ENCODE measurements at places on chromosomes 7 and 10.
A peak's percentile ranks its signal among the peaks of the same experiment; 100 is the strongest.

DNA sequence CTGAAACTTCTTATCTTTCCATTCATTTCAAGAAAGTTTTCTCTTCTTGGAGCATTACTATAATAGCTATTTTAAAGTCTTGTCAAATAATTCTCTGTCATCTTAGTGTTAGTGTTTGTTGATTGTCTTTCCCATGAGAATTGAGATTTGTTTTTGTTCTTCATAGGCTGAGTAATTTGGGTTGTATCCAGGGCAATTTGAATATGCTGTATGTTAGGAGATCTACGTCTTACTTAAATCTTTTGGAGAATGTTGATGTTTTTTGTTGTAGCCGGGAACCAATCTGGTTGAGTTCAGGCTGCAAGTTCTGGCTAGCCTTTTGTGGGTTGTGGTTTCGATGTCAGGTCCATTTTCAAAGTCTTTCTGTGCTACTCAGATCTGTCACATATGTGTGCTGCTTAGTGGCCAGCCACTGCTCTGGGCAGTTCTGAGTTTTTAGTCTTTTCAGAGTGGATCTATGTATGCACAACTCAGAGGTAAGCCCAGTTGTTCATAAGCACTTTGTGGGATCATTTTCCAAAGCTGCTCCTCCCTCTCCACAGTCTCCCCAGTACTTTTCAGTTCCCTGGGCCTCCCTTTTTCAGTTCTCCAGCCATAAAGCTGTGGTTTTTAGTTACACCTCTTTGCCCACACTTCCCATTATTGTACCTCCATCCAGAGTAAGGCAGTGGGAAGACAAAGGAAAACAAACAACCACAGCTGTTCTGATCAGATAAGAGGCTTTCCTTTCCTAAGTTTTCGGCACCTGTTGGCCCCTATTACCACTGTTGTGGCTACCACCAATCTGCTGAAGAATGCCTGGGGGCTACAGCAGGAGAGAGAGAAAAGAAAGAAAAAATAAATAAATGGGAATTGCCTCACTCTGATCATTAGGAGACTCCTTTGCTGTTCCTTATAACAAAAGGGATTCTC is 4.7 kb upstream of the CCNJ start:
- DNase-seq: no peak

GRCh38 chr10:100436255-100436654 is 26.6 kb upstream of the WNT8B start:
- no peak for DNase-seq

DNA sequence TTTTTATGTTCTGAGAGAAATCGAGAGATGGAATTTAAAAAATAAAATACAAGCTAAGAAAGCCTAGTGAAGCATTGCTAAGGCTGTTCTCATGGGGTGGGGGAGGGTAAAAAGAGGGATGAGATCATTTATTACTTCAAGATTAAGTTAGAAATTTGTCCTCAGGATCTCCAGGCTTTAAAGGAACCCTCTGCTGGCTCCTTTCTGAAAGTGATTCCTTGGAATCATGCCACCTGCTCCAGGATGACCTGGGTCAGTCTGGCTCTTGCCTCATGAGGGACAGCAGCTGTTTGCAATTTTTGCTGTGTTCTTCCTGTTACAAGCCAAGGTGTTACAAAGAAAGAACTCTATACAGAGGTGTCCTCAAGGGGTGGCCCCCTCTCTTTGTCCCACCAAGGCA is 69.8 kb downstream of the CDK1 start:
- no peak for DNase-seq

- no peak for DNase-seq
Observed at GRCh38 chr7:47937065-47937687, 11.1 kb downstream of the PKD1L1 start.

DNA sequence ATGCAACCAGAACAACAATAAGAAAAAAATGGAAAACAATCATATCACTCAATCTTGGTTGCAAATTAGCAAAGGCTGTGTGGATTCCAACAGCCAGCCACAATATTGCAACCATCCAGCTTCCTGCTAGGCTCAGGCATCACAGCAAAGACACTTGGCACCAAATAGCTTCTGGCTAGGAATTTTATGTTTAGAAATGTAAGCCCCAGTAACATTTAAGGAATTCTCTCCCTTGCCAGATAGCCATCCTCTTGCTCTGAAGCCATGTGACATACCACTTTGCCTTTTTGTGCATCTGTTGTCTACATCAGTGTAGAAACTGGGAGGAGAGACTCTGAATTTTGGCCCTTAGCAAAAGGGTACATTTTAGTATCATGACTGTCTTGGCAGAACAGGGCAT is 22.2 kb downstream of the MKX start:
- no peak for DNase-seq

GRCh38 chr7:128781851-128782250 is 6.3 kb upstream of the OPN1SW start:
- no peak for DNase-seq

GRCh38 chr7:40972426-40972825 is 730.5 kb downstream of the INHBA start:
- DNase-seq: no peak

GRCh38 chr7:37394158-37394557 is 54.5 kb downstream of the ELMO1 start:
- no peak for DNase-seq

- no peak for DNase-seq
Observed at GRCh38 chr7:111832174-111832573, 269.9 kb upstream of the IMMP2L start.

GRCh38 chr7:144784943-144785342 is 50.9 kb downstream of the TPK1 start:
- DNase-seq: no peak

DNA sequence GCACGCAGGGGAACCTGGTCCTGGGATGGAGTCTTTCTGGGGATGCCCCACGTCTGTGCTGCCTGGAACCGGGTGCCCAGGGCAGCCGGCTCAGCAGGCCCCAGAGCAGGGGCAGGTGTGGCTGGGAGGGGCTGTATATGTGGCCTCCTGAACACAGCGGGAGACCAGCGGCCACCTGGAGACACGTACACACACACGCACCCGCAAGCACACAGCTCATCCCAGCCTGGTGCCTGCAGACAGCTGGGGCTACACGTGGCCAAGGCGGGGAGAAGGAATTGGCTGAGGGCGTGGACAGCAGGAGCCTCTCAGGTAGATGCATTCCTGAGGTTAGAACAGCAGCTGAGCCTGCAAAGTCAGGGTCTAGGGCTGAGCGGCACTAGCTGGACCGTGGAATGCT is 14.0 kb downstream of the ADAM8 start:
- DNase-seq: no peak

- DNase-seq: no peak
Observed at GRCh38 chr7:132830941-132831340, 250.9 kb downstream of the CHCHD3 start.

- no peak for DNase-seq
Observed at GRCh38 chr7:75850235-75850634, 28.6 kb upstream of the RHBDD2 start.

DNA sequence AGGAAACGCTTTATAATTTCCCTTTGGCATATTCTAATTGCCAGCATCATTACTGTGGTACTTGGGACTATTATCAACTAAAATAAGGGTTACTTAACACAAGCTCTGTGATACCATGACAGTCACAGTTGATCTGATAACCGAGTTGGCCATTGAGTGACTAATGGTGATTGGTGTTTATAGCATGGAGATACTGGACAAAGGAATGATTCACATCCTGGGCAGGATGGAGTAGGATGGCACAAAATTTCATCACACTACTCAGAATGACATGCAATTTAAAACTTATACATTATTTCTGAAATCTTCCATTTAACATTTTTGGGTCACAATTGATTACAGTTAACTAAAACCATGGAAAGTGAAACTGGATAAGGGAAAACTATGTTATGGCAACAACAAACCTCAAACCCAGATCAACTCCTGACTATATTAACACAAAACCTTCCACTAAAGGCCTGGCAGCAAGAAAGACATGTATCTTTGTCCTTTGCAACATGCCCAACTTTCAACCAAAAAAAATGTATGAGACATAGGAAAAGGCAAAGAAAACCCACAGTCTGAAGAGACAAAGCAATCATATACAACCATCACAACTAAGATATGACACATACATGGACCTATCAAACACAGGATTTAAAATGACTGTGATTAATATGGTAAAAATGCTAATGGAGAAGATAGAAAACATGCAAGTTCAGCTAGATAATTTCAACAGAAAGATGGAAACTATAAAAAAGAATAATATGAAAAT is 208.5 kb upstream of the NRP1 start:
- DNase-seq: no peak

DNA sequence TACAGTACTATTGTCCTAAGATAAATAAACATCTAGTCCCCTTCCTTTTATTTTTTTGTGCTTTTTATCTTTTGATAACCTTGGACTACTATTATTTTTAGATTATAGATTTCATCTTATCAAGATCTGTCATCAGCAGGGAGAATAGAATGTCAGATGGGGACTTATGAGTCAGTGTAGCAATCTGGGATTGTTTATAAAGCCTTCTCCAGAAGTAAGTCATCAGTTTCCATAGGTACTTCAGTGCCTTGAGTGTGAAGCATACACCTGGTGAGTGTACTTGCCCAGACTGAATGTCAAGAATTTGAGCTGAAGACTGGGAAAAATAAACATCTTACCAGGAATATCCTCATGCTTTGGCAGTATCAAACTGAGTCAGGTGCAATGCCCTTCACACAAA is 2.1 kb downstream of the CASD1 start:
- DNase-seq: no peak

GRCh38 chr7:94174956-94175355 is 170.8 kb upstream of the BET1 start:
- DNase-seq: no peak

- DNase-seq: no peak
Observed at GRCh38 chr7:151058781-151059366, 515 bp upstream of the SLC4A2 start.

DNA sequence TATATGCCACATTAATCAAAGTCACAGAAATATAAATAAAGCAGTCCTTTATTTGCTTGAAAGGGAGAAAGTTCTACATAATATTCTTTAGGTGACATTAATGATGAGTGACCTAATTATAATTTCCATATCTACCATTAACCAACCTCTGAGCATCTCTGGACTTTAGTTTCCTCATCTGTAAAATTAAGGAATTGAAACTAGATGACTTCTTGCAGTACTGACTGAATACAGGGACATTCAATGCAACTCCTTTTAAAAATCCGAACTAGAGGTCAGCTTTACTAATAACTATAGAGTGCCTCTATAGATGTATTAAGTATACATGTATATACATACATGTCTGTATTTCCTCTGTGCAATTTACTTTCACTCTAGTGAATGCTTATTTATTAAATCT is 3.9 kb downstream of the FMC1 start:
- DNase-seq: no peak

GRCh38 chr10:1180836-1181235 is 124.7 kb downstream of the WDR37 start:
- DNase-seq: peak; percentile 35

- DNase-seq: no peak
Observed at GRCh38 chr10:132628966-132629900, 91.6 kb downstream of the INPP5A start.

DNA sequence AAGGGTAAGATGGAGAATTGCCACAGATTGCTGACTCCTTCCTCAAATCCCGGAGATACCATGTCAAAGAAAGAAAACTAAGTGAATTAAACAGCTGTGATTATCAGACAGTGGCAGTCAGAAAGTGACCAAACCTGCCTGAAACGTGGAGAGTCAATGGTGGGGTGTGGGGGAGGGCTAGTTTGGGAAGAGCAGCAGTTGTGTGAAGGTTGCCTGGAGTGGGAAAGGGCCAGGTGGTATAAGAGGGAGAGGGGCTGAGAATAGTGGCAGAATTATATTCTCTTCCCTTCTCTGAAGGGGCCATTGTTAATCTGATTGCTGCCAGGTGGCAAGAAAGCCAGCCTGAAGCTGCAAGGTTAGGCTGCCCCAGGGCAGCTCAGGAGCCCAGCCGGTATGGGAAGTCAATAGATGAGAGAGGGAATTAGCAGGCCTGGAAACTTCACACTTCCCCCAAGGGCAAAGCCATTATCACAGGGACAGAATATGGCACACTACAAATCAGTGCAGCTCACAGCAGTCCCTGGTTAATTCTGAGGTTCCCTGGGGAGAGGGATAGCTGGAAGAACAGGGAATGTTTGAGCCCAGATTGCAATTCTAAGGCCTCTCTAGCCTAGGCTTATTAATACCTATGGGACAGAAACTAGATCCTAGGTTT is 83.9 kb upstream of the ITGB1 start:
- no peak for DNase-seq

DNA sequence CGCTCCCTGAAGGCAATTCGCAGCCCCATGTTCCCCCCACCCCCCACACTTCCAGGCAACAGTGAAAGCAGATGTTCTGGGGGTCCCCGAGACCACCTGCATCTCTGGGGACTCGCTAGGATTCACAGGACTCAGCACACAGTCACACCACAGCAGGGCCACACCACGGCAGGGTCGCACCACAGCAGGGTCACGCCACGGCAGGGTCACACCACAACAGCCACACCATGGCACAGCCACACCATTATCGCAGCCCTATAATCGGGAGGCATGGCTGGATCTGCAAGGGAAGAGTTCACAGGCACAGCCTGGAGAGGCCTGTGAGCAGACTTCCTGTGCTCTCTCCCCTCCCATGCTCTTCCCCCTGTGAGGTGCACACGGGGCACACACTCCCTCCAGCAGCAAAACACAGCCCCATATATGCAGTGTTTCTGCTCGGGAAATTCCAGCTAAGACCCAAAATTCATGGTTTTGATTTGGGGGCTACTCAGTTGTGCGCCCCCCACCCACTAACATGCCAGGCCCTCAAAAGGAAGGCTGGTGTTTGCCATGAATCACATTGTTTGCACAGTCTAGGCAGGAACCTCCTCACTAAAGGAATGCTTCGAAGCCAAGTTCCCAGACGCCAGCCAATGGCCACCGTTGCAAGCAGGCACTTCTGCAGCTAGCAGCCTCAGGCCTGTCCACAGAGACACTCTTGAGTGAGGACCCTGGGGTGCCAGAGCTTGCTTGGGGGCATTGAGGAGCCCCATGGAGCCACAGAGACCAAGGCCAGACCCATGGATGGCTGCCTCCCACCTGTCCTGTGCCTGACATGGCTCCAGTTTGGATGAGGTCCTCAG is 7.0 kb upstream of the DPYSL4 start:
- DNase-seq: no peak

Data from substantia nigra (tissue), 51 donors.